NCI-H2171 (cell line): ENCODE measurements at places on chromosomes 13 and 19.

DNA sequence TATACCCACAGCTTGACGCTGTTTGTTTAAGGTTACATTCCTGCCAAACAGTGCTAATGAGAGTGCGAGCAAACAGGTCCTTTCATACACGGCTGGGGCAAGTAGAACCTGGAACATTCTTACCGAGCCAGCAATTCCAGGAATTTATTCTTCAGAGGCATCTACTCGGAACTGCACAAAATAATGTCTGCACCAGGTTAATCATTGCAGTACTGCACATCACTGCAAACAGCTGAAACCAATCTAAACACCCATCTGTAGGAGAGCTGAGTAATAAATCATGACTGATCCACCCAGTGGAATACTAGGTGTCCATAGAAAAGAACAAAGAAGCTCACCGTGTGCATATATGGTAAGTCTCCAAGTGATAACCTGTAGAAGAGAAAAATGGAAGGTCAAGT is 1.2 kb upstream of the ZNF579 start:
- DNase-seq = no peak

DNA sequence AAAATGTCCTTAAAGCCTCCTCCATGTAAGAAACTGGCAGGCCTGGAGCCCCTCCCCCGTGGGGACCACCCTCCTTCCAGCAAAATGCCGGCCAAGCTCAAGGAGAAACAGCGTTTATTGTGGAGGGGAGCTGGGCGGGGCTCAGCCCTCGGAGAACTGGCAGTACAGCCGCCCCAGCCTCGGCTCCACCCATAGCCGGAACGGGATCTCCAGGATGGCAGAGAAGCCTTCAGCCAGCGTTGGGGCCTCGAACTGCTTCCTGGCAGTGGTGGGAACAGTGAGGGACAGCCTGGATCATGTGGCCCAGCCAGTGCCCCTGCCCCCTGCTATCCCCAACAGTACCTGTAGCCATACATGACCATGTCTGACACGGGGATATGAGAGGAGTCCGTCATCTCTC is 6.3 kb downstream of the PNKP start:
- no peak for DNase-seq

GRCh38 chr13:29901710-29902631 is 51.6 kb upstream of the UBL3 start:
- peak; percentile 21 for DNase-seq

DNA sequence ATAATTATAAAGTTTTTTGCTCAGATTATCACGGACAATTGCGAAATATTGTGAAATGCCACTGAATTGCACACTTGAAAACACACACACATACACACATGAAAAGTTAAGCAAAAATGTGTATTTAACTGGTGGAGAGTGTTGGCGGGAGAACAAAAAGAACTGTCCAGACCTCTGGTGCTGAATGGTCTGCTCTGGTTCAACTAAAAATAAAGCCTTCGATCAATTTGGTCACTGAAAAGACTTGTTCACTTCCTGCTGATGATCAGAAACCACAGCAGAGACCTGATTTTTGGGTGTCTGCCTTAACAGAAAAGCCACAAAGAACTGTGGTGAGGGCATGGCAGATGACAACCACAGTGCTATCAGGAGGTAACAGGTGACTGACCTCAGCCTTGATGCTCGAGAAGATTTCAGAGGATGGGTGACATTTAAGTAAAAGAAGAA is 4.0 kb upstream of the IGFL1 start:
- DNase-seq = no peak

GRCh38 chr19:8511573-8512101 is 2.3 kb downstream of the ZNF414 start:
- no peak for DNase-seq

DNA sequence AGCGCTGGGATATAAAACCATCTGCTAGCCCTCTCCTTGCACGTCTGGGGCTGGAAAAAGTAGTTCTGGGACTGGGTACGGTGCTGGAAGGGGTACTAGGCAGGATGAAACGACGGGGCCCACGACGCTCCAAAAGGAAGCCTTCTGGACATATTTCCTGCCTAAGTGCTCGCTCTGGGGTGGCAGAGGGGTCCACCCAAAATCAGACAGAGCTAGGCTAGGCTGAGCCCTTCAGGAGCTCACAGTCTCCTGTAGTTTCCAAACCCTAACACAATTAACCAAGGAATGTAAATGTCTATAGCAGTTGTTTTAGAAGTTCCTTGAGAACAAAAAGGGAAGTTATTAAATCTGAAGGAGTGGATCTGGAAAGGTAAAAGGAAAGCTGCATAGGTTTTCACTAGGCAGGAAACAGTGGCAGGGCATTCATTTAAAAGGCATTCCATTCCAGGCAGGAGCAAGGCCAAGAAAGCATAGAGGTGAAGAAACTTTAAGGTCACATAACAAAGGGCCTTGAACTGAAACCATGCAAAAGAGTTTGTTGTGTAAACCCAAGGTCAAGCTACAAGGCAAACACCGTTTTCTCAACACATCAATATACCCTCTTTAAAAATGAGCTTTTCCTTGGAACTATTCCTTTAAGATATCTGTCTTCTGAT is 634 bp upstream of the DIAPH3 start:
- no peak for DNase-seq

DNA sequence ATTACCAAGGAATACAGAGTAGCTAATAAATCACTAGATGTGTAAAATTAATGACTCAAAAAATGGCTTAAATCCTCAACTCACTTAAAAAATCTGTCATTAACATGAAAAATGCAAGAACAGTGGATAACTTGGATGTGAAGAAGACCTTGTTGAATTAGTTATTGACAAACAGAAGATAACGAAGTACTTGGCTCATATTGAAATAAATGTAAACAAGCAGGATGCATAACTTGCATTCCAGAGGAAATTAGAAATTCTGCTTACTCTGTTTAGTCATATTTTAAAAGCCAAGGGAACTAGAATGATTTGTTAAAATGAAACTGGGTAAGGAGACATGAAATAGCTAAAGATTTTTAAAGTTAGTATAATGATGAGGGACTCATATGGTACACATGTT is 1812.2 kb downstream of the PCDH9 start:
- no peak for DNase-seq
